Hepatic stellate cell (primary cell): ENCODE measurements at places on chromosomes 7 and 10.

DNA sequence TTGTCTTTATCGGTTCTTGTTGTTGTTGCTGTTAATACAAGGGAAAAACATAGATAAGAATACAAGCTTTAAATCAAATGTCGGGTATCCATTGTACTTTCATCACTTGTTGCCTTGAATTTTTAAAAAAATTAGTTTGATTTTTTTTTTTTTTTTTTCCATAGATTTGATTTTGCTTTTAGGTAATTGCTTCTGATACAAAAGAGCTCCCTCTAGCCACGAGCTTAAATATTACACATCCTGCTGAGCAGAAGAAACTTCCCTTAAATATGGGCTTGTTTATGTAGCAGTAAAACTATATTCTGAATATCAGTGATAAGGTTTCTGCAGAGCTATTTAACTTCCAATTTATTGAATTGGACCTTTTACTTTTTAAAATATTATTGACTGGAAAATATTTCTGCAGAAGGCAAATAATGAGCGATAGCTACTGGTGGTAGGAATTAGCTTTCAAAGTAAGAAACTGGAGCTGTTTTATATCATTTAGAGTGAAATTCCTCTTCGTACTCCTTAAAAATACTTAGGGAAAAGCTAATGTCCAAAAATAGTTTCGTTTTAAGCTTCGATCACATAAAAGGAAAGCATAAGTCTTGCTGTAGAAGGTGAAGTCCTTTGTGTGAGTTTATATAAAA lies 216.9 kb downstream of the POLR1F start:
- peak; percentile 4 for DNase-seq

GRCh38 chr10:61211468-61211867 lies 241.7 kb downstream of the TMEM26 start:
- no peak for DNase-seq

GRCh38 chr7:120307991-120308545 lies 35.1 kb downstream of the KCND2 start:
- DNase-seq, result no peak

GRCh38 chr7:106720641-106721040 lies 59.7 kb upstream of the CCDC71L start:
- DNase-seq, result no peak

GRCh38 chr7:36967387-36967786 lies 243.1 kb upstream of the AOAH start:
- DNase-seq, result peak; percentile 57

- DNase-seq, result no peak
Observed at GRCh38 chr10:98417481-98417959, 2.5 kb upstream of the PYROXD2 start.

- peak; percentile 29 for DNase-seq
Observed at GRCh38 chr10:30431435-30431911, 2.5 kb upstream of the MAP3K8 start.

GRCh38 chr10:132461103-132461682 lies 64.2 kb downstream of the PWWP2B start:
- DNase-seq, result no peak

DNA sequence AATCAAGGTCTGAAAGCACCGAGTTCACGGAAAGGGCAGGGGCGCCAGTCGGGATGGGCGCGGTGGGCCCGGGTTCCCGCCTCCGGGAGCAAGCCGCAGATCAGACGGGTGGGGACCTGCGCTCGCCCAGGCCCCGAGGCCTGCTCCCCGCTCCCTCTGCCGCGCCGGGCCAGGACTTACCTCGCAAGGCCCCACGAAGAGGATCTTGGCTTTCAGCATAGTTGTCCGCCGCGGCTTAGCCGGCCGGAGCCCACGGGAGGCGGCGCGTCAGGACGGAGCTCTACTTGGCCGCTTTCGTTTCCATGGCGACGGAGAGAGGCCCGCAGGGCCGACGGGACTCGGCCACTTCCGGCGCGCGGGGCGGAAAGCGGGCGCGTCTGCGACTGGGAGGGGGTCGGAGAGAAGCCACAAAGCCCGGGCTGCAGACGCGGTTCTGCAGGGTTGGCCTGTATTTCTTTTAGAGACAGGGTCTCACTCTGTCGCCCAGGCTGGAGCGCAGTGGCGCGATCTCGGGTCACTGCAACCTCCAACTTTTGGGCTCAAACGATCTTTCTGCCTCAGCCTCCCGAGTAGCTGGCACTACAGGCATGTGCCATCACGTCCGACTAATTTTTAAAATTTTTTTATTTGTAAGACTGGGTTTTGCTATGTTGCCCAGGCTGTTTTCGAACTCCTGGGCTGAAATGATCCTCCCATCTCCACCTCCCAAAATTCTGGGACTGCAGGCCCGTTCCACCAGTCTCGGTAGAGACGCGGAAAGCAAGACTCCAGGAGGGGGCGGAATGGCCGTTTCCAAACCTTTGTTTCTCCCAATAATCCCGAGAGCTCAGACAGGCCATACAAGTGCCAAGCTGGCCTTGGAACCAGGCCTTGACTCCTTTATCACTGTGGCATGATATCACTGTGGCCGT lies at the start of gene IFT22:
TSS of gene IFT22 (minus strand) at position 322 of the 911 bp plus-strand sequence. CDS start at position 219, 103 bp downstream.
- DNase-seq, result peak; percentile 90
